ENCODE measurements at places on chromosomes 7 and 10. TPM values are rescaled to one million over a fixed set of nuclear protein-coding genes. Genes with fewer than 3 reads are reported as not detected.

DNA sequence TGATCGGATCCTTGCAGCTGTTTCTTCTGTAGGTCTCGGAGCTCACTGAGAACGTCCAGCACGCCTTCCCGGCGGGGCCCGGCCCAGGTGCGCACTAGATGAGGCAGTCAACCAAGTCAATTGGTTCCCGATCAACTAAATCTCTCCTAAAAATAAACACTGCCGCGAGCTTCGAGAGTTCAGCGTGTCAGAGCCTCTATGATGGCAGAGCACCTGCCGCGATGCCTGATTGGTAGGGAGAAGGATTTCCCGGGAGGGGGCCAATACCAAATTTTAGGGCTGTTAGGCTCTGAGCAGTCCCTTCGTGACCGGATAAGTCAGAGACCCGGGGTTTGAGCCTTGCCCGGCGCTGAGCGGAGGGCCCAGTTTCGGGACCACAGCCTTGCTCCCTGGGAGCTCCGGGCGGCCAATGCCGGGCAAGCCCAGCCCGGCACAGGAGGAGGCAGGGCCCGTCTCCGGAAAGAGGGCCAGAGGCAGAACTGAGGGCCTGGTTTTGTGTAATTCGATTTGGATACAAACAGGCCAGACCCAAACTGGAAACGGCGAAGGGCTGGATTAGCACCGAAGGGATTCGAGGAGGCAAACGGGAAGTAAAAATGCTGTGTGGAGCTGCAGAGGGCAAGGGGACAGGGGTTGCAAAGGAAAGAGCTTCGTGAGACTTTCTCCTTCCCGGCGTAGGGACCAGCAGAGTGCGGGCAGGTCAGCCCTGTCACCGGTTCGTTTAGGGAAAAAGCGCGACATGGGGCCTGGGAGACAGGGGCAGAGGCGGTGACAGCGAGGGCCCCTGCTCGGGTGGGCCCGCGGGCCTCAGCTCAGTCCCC, 569 bp downstream of the SLC26A5 start:
- DNase-seq, result no peak

- peak; percentile 64 for DNase-seq
These were observed 304.4 kb downstream of the ZEB1 start for GRCh38 chr10:31623466-31623865.

DNA sequence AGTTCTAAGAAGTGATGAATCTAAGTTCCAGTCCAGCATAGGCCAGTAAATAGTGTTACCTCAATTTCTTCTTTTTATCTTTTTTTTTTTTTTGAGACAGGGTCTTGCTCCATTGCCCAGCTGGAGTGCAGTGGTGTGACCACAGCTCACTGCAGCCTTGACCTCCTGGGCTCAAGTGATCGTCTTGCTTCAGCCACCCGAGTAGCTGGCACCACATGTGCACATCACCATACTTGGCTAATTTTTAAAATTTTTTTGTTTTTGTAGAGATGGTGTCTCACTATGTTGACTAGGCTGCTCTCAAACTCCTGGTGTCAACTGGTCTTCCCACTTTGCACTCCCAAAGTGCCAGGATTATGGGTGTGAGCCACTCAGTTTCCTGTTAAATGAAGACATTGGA, 126.6 kb upstream of the LYZL2 start:
- DNase-seq, result no peak

GRCh38 chr10:90032519-90032918, 331.1 kb downstream of the KIF20B start:
- no peak for DNase-seq

DNA sequence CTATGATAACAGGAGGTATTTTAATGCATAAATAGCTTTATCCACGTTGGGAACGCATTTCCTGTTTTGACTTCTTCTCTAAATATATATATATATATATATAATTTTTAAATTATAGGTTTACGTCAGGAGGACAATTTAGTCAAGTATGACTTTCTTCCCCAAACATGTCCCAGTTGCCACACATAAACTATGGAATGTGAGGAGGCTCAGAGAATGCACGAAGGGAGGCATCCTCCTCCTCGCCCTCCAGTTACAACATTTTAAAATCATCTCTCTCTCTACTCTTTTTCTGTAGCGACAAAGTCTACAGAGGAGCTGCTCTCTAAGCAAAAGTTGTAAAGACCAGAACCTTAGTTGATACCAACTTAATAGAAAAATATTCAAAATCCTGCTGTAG, 106.9 kb upstream of the LYZL1 start:
- DNase-seq, result no peak

GRCh38 chr7:4849390-4849789, 12.4 kb downstream of the PAPOLB start:
- DNase-seq, result no peak

The C10orf53 gene
- not detected for total RNA-seq

DNA sequence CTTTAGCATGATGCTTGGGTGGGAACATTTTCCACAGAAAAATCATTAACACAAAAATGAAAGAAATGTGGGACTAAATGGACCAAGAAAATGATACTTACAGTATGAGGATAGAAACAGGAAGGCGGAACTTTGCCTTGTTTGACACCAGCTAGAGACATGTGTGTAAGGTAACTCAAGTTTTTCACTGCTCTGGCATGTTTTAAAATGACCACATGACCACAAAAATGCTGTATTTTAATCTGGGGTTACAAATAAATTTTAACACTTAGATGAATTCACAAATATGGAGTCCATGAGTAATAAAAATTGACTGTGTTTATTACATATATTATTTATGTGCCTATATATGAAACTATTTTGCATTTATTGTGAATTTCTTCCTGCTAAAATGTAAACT, 100.9 kb upstream of the PHYHIPL start:
- DNase-seq, result no peak

DNA sequence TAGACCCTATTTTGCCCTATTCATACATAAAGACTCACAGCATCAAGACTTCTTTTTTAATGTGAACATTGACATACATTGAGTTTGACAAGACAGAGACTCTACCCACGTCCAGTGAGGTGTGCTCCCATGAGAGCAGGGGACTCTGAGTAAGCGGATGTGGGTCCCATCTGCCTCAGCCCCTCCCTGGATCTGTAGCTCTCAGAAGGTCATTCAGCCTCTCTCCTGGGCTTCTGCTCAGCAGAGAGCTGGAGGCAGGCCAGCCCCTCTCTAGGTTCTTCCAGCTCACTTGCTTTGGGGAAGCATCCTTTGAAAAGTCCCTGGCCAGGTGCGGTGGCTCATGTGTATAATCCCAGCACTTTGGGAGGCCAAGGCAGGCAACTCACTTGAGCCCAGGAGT, 146.9 kb upstream of the ZMIZ1 start:
- no peak for DNase-seq

DNA sequence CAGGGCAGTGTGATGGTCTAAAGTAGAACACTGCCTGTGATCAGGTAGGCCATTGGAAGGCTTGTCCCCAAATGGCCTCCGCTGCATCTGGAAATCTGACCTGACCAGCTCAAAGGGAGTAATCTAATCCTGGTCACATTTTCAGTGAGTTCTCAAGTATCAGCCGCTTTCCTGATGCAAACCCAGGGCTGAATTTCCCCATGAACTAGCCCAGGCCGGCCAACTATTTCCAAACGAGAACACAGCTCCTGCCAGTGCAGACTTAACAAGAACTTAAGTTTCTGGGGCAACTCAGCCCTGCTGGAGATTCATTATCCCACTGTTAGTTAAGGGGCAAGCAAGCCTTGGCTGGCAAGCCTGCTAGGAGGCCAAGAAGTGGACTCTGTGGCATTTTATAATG, 59.6 kb upstream of the FAM180A start:
- no peak for DNase-seq

- no peak for DNase-seq
These were observed 644.4 kb upstream of the IGFBP3 start for GRCh38 chr7:46565253-46566096.

The ANKRD61 gene
- total RNA-seq, result not detected

The RELN gene
- 3.1 TPM for total RNA-seq

DNA sequence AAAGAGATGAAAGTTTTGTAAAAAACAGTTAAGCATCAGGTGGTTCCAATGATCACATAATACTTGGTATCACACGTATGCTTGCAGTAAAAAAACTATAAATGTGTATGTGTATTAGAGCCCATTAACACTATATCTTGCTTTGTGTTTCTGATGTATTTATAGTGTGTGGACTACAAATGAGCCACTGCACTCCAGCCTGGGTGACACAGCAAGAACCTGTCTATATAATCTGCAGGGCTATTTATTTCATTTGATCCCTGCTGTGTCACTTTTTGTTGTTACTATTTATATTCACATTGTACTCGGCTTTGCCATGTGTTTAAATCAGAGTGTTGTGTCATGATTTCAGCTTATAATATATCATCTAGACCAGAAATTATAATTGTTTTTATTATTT, 487.8 kb upstream of the TEX47 start:
- DNase-seq, result no peak

GRCh38 chr7:106064316-106064715, 47.8 kb downstream of the SYPL1 start:
- DNase-seq, result no peak

DNA sequence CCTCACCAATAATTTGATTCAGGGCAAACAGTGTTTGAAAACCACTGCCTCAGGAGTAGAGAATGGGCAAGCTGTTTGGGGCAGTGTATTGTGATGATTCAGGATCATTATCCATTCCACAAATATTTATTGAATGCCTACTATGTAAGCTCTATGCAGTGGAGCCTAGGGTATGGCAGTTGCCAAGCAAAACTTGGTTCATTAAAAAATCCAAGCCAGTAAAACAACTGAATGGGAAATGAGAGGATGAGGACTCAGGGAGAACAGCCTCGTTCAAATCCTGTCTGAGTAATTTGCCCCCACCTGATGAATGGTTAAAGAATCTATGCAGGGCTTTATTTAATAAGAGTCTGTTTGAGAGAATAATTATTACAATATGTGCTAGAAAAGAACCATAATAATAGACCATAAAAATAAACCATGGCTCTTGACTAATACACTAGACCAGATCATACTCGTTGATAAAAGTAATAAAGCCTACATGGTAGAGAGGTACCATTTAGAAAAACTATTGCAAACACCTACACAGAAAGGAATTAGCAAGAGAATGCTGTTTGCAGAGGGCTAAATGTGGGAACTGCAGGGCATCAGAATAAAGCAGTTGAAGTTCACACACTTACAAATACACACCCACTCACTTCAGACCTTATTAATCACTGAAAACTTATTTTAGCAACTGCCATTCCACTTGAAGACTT, 71.7 kb downstream of the CREB5 start:
- DNase-seq, result peak; percentile 66

GRCh38 chr7:138491612-138492386, 31.7 kb downstream of the TRIM24 start:
- DNase-seq, result no peak

GRCh38 chr10:93849593-93849992, 44.2 kb upstream of the SLC35G1 start:
- DNase-seq, result no peak

DNA sequence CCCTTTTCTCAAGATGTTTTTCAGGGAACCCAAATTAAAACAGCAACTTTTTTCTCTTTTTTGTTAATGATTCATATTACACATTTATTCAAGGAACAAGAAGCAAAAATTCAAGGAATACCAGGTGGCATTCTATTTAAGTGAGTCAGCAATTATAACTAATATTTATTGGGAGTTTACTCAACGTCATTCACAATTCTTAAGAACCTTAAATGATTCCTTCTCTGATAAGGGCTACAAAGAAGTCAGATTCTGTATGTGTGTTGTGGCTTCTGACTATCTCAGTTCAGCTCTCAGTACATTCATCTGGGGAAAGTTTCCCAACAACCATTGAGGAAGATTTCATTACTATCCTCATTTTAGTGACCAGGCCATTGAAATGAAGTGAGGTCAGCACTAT, 470.7 kb upstream of the AKR1E2 start:
- no peak for DNase-seq

DNA sequence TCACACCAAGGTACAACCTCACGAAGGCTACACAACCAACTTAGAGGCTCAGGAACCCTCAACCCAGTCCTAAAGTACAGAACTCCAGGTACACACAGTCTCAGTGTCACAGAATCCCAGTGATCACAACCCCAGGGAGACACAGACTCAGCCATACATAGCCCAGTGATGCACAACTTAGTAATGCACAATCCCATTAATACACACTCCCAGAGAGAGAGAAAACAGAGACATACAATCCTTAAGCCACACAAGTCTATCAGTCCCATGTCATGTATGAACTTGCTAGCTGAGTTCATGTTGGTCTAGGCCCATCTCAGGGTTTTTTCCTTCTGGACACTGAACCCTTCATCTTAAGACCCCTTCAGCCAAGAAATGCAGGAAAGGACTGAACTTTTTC, 4.6 kb downstream of the KCNIP2 start:
- no peak for DNase-seq

DNA sequence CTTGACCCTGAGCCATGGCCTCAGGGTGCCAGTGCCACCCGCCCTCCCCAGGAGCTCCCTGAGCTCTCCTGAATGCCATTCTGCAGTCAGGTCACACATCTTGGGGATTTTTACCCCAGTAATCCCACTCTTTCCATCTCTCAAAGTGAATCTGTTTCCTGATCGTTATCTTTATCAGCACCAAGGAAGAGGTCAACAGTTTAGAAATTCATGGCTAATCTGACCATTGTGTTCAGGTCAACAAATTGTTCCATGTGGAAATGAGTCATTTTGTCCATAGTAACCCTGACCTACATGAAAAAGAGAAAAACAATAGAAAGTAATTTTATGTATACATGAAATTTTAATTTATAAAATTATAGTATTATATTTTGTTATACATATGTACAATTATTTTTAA, 28.8 kb upstream of the ZNF488 start:
- DNase-seq, result no peak

DNA sequence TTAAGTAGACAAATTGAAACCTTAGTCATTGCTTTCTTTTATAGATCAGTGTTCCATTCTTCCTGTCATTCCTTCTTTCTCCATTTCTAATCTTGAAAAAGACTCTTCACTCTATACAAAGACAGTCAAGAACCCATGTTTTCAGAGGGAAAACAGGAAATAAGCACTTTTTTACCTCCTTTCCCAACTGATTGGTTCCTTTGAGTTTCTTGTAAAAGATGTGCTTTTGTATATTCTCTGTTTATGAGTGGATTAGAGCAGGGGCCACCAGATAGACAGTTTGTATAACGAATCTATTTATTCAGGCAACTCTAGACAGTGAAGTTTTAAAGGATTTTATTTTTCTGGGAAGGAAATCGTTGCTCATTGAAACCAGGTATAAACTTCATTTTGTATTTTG, 49.8 kb downstream of the SHOC2 start:
- DNase-seq, result no peak

DNA sequence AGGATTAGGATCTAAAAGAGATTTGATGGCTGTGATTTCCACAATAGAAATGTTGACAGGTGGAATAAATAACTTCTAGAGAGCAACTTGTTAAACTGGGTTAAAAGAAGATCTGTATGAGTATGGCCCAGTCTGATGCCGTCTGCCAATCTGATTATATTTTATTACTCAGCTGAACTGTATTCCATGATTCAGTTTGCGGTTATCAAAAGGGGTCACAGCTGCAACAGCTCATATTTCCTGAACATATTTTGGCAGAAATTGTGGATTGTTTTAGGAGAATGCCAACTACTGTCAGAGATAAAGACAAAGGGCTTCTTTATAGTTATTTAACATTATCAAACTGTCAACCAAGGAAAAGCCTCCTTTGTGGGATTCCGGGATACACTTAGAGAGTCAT, 244.8 kb upstream of the MINDY3 start:
- DNase-seq, result peak; percentile 6

- DNase-seq, result no peak
These were observed 411.0 kb upstream of the DPP6 start for GRCh38 chr7:153641199-153641598.

GRCh38 chr10:73655990-73656298, at the start of gene SYNPO2L:
SYNPO2L (minus strand) TSS chr10:73656029; CDS start chr10:73655922, 107 bp downstream.
- DNase-seq, result no peak

The MMRN2 gene
- total RNA-seq, result 0.12 TPM

The HOXA5 gene
- total RNA-seq, result 1.7 TPM

- DNase-seq, result no peak
These were observed 12.1 kb upstream of the CSTF2T start for GRCh38 chr10:51711519-51711891.

The ANXA8L1 gene
- 2.0 TPM for total RNA-seq

Data from MG63 (cell line).